ENCODE measurements at places on chromosomes 12 and 14. TPM values are rescaled to one million over a fixed set of nuclear protein-coding genes. Genes with fewer than 3 reads are reported as not detected.

DNA sequence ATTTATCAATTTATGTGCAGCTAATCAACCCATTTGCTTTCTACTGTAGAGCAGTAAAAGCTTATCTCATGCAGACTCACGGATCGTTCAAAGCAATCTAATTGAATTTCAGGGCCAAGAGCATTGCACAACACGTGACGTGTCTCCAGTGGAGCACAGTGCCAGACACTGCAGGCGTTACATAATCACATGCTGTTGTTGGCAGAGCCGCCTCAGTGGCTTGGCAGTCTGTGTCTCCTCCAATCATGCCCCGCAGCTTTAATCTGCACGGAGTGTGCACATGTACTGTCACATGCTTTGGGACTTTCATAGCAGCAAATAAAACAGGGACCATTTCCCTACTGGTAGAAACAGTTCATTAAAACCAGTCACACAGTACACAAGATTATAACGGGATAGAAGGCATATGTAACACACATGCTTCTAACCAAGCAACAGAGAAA, 309.3 kb downstream of the ITPR2 start:
- H3K36me3 ChIP-seq: peaks cover 2% of the 10 kb centered on the region
- peaks cover 2% of the 10 kb centered on the region for H3K4me1 ChIP-seq
- DNase-seq: no peak
- no peaks in the 10 kb centered on the region for H3K27me3 ChIP-seq
- no peak overlapping the region for H3K27ac ChIP-seq

DNA sequence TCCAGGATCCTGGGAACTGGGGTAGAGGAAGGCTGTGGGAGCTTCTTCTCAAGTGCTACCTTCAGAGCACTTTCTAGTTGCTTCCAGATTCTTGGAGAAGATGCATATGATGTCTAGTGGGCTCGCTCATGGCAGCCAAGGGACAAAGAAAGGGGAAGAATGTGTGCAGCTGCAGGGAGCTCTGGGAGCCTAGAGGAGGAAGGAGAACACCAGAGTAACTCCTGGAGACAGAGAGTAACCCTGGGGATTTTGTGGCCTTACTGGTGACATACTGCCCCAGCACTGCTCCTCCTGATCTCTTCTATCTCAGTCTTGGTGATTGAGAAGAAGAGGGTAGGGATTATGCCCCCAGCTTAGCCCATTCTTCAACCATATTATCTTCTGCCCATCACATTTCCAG, 10.3 kb upstream of the SP7 start:
- H3K4me1 ChIP-seq: peaks cover 5% of the 10 kb centered on the region
- no peaks in the 10 kb centered on the region for H3K36me3 ChIP-seq
- no peak overlapping the region for H3K4me3 ChIP-seq
- no peaks in the 10 kb centered on the region for H3K27me3 ChIP-seq
- no peak for DNase-seq
- H3K27ac ChIP-seq: no peak overlapping the region

The GALNT16 gene
- 0.03 TPM for total RNA-seq

The KMT2D gene
- 71.5 TPM for total RNA-seq
